Hematopoietic multipotent progenitor cell treated with erythropoietin and hydrocortisone succinate and interleukin-3 and kit ligand, for 8 days (in vitro differentiated cells): ENCODE measurements at places on chromosomes 5 and 9.

DNA sequence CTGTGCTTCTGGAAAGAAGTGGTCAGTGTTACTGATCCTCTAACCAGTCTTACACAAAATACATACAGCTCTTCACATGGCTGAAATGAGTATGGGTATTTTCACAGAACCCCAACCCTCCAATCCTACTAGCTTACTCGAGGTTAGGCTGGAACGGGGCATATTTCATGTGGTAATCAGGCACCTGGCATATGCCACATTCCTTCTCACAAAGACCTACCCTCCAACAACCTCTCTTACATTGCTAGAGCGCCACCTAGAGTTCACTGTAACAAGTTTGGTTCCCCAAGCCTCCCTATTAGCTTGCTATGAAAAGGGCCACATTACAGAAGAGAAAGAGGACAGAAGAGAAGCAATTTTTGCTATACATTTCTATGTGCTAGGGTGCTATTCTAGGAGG lies 597.3 kb downstream of the PRELID2 start:
- peak; percentile 64 for DNase-seq

DNA sequence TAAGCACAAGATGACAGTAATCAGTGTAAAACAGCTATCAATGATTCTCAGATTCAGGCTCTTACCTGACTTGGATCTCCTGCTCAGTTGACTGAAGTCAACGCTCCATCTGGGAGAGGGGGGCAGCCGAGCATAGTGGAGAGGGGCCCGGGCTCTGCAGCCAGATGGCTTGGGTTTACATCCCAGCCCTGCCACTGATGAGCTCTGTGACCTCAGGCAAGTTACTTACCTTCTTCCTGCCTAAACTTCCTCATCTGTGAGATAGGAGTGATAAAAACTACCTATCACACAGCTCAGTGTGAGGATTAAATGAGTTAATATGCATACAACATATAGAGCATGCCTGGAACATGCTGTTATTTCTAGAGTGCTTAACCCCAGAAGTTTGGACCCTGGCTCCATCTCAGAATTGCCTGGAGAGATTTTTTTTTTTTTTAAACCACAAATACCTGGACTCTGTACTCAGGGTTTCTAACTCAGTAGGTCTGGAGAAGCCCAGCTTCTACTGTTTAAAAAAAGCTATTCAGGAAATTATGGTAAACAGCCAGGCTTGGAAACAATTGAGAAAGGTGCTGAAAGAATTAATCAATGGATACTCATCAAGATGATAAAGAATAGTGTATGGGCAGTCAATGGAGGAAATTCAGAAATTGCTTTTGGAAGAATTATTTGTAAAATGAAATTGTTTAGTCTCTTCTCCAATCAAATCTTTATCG lies 72.2 kb downstream of the ANKRD55 start:
- DNase-seq, result no peak

GRCh38 chr9:5438301-5439162 lies 807 bp upstream of the PLGRKT start:
- no peak for DNase-seq

DNA sequence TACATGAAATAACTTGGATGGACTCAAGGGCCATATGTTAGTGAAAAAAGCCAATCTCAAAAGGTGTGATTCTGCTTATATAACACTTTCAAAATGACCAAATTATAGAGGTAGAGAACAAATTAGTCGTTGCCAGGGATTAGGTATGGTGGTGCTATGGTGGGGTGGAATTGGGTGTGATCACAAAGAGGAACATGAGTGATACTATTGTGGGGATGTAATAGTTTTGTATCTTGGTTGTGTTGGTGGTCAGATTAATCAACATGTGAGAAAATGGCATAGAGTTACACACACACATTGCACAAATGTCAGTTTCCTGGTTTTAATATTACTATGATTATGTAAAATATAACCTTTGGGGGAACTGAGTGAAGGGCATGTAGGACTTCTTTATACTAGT lies 31.9 kb downstream of the CAMK4 start:
- DNase-seq, result no peak

DNA sequence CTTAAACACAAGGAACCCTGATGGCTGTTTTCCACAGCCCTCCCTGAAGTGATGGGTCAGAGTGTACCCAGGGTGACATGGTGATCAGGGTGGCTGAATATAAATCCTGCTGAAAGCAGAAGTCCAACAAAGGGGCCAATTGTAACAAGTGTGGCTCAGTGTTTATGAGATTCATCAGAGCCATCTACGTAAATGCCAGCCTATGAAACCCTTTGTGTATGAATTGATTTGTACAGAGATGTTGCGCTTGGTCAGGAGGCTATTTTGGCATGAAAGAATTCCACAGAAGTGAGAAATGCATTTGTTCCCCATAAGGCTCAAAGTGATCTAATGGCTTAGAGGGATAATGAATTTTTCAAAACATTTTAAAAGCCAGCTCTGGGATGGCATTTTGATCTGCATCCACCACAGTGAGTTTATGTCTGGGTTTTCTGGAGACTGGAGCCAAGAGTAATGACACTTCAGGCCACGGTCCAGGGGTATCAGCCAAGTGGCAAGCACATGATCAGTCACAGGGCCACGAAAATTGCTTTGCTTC lies 12.4 kb downstream of the PRUNE2 start:
- no peak for DNase-seq

DNA sequence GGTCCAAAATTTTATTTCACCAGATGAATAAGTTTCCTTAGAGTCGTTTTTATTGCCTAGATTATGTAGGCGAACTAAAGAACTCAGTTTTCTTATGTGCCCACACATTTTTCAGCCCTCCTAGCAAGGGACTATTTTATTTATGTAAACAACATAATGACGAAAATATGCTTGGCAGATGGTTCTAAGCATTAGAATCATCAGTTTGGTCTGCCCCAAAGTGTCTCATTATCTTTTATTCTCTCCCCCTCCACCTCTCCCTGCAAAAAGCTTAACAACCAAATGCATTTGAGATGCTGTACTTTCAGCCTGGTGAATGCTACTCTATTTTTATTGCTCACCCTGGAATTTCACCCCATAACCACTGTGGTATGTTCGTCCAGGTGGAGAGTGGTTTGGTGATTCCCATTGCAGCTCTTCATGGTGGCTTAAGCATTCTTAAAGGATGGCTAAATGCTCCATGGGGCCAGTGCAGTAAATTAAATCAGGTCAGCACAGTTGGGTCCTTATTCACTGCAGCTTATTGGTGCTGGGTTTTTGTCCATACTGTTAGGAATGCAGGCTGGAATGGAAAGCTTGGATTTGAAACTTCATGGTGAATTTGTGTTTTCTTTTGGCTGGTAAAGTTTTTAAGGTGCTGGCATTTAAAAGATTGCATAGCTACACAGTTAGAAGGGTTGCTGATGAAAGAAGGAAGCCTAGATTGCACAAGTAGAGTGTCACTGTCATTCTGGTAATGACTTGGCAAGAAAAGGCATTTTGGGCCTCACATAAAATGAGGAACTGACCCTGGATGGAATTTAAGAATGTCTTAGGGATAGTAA lies 39.2 kb downstream of the TLE4 start:
- DNase-seq, result peak; percentile 41

GRCh38 chr9:75096796-75097195 lies 8.5 kb downstream of the OSTF1 start:
- DNase-seq, result no peak

DNA sequence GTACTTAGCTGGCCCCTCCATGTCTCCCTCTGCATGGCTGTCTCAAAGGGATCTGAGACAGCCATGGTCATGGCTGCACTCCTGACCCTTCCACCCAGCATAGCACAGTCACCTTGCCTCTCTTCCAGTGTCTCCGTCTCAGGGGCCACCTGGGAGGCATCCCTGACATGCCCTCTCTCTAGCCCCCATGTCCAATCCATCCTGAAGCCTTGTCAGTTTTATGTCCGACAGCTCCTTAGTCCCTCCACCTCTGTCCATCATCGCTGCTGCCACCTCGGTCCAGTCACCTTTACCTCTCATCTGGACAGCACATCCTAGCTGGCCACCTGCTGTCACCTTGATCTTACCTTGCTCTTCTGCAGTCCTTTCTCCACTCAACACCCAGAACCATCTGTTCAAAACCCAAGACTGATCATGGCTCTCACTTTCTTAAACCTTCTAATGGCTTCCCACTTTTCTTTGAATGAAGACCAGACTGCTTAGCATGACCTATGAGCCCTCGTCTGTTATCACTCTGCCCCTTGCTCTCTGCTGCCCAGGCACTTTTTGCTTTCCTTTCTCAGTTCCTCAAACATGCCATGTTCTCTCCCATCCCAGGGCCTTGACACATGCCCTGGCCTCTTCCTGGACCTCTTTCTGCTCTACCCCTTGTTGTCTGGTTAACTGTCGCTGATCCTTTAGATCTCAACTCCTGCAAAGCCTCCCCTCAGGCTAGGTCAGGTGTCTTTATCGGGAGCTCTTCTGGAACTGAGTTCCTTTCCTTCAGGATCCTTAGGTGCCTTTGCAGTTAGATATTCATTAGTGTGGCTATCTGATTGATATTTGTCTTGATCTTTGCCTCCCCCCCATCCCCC lies 181.8 kb upstream of the PITX1 start:
- DNase-seq, result no peak

- DNase-seq, result no peak
These were observed 687.1 kb downstream of the TLE1 start for GRCh38 chr9:81002242-81002641.

- no peak for DNase-seq
These were observed 132.6 kb downstream of the TENT4A start for GRCh38 chr5:6845856-6846255.

DNA sequence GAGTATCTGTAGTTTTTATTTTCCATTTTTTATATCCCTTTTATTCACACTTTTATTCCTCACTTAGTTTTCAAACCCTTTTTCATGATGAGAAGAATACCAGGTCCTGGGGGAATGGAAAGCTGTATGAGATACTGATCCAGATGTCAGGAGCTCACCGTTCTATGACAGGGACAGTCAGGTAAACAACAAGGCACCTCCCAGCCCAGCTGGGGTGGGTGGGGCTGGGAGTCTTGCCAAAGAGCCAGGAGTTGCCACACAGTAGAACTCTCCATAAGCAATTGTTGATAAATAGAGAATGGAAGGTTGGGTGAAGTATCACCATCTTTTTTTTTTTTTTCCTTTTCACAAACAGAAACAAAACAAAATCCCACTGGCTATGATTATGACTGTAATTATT lies 225.8 kb downstream of the NSG2 start:
- no peak for DNase-seq

DNA sequence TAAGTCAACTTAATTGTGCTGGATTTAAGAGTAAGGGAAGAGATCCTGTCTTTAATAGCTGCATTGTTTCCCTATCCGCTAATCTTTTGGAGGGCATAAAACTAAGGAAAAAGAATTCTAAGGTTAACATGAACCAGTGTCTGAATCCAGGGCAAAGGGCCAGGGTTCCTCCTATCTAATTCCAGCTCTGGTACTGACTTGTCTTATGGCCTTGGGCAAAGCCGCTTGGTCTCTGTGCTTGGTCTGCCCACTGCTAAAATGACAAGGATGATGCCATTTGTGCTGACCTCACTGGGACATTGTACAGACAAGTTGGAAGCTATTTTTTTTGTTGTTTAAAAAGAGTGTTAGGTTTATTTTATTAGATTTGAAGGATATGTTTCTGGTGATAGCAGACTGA lies 334.7 kb upstream of the PIK3R1 start:
- DNase-seq, result no peak

GRCh38 chr5:167804512-167805220 lies 486.8 kb upstream of the WWC1 start:
- no peak for DNase-seq

DNA sequence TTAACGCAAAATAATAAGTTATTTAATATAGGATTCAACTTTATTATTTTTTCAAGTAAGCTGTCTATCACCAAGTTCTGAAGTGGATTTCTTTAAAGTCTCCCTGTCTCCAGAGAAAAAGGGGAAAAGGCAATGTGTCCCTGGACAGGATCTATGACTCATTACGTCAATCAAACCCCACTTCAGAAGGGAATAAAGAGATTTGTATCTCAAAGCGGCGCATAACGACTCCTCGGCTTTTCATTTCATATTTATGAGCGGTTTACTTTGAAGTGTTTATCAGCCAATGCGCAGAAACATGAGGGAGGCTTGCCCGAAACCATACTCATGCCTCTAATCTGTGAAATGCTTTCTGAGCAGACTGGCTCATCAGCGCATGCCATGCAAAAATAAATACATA lies 938.6 kb upstream of the WWC1 start:
- DNase-seq, result no peak

DNA sequence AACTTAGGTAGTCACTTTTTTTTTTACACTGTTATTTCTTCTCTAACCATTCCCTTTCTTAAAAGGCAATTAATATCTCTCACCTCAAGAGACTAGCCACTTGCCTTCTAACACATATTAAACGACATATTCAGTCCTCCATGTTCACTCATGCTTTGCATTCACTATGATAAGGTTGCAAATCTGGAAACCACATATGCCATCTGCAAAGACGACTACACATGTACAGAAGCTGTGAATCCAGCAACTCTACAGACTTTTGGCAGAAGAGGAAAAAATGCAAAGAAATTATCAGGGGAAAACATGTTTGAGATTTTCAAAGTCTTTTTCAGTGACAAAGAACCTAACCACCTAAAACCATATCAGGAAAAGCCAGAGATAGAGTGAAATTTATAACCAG lies 112.1 kb downstream of the EPB41L4A start:
- peak; percentile 26 for DNase-seq

DNA sequence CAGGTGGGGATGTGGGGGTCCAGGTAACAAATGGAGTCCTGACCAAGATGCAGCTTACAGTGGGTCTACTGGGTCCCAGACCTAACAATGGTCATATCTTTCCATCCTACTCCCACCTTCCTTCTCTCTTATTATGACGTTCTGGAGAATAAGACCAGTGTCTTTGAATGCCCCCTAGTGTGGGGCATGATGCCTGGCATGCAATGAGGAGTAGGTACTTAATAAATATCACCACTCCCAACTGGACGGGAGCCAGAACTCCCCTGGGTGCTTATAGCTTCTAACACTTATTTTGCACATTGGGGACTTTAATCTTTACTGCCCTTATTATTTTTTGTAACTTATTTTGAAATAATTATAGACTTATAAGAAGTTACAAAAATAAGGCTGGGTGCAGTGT lies 98.2 kb downstream of the NDFIP1 start:
- DNase-seq, result peak; percentile 25

- DNase-seq, result no peak
These were observed 224.9 kb downstream of the PCSK5 start for GRCh38 chr9:76115396-76115795.
